Neuronal stem cell (in vitro differentiated cells): ENCODE measurements at places on chromosomes 6 and 20.

GRCh38 chr6:73699676-73700459 is 3.9 kb downstream of the CD109 start:
- H3K4me1 ChIP-seq, result no peaks in the 10 kb centered on the region
- no peak for DNase-seq
- no peak overlapping the region for H3K4me3 ChIP-seq
- no peak overlapping the region for H3K27ac ChIP-seq
- H3K27me3 ChIP-seq, result peaks cover 6% of the 10 kb centered on the region
- H3K36me3 ChIP-seq, result no peaks in the 10 kb centered on the region

- no peaks in the 10 kb centered on the region for H3K36me3 ChIP-seq
- H3K27ac ChIP-seq, result no peak overlapping the region
- DNase-seq, result no peak
- H3K4me3 ChIP-seq, result no peak overlapping the region
Observed at GRCh38 chr6:19864285-19864684, 27.1 kb downstream of the ID4 start.

DNA sequence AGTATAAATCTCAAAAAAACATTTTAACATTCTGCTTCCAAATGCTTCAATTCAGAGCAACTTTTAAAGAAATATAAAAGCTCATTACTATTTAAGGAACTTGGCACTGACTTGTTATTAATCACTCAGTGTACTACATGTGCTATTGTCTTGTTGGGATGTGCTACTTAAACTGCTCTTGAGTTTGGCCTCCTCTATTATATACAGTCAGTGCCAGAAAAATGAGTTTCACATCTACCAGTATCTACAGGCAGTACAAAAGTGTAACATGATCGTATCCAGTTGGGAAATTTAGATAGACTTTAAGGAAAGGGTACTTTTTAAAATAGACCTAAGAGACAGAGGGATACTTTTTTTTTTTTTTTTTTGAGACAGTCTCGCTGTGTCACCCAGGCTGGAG is 627.3 kb upstream of the SLC35B3 start:
- DNase-seq, result no peak
- no peaks in the 10 kb centered on the region for H3K4me1 ChIP-seq
- H3K27ac ChIP-seq, result no peak overlapping the region
- no peaks in the 10 kb centered on the region for H3K27me3 ChIP-seq
- H3K4me3 ChIP-seq, result no peak overlapping the region

DNA sequence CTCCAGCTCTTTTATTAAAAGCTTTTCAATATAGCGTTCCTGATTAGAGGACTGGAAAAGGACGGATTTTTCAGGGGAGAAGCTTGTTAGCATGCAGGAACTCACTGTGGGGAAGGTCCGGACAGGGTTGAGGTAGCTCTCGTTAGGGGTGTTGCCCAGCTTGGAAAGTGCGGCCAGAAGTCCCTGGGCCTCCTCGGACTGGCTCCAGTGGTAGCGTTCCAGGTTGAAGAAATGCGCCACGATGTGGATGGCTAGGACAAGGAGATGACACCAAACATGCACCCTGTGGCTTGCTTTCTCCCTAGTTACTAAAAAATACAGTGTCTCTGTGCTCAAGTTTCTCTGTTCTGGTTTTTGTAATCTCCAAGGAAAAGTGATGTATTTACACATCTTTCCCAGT is 12.5 kb downstream of the NOX3 start:
- no peak overlapping the region for H3K27ac ChIP-seq
- no peaks in the 10 kb centered on the region for H3K27me3 ChIP-seq

GRCh38 chr20:45897692-45898091 is 6.6 kb downstream of the CTSA start:
- no peak overlapping the region for H3K4me3 ChIP-seq
- no peaks in the 10 kb centered on the region for H3K4me1 ChIP-seq
- H3K36me3 ChIP-seq, result peaks cover 27% of the 10 kb centered on the region
- DNase-seq, result no peak

DNA sequence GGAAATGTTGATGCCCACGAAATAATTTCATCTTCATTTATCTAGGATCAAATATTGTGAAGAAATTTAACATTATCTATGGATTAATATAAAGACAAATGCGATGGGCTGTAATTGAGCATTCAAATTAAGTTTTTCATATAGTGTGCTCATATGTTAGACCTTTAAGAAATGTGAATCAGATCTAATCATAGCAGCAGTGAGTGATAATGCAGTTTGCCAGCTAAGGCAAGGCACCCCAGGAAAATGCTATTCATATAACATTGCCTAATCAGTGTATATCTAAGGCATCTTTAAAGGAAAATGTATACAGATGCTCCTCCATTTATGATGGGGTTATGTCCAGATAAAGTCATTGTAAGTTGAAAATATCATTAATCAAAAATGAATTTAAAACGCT is 135.2 kb downstream of the KCNQ5 start:
- no peaks in the 10 kb centered on the region for H3K27me3 ChIP-seq
- H3K4me3 ChIP-seq, result no peak overlapping the region
- no peak for DNase-seq
- H3K27ac ChIP-seq, result no peak overlapping the region
- no peaks in the 10 kb centered on the region for H3K4me1 ChIP-seq

- H3K27ac ChIP-seq, result no peak overlapping the region
- H3K27me3 ChIP-seq, result no peaks in the 10 kb centered on the region
- H3K36me3 ChIP-seq, result no peaks in the 10 kb centered on the region
- no peak overlapping the region for H3K4me3 ChIP-seq
Observed at GRCh38 chr6:25534942-25535631, 116.9 kb upstream of the SCGN start.

- H3K4me3 ChIP-seq, result no peak overlapping the region
- peaks cover 34% of the 10 kb centered on the region for H3K36me3 ChIP-seq
- no peak for DNase-seq
- H3K27ac ChIP-seq, result no peak overlapping the region
- peaks cover 14% of the 10 kb centered on the region for H3K4me1 ChIP-seq
- H3K27me3 ChIP-seq, result no peaks in the 10 kb centered on the region
Observed at GRCh38 chr6:34587851-34588250, 31.7 kb upstream of the SPDEF start.

DNA sequence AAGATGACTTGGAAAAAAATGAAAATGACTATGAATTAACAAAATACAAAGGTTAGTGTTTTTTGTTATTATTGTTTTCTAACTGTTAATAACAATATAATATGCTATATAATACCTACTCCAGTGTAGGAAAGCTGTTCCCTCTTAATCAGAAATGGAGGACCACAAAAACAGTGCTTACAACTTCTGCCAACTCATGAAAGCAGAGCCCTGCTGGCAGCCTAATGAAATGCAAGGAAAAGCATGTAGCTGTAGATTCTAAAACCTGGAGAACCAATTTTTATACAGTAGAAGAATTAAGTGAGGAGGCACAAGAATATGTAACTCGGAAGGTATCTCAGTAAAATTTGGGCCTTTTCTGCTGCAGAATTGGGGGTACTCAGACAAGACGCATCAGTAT is 29.4 kb downstream of the PHIP start:
- H3K27me3 ChIP-seq, result no peaks in the 10 kb centered on the region
- no peak for DNase-seq
- no peaks in the 10 kb centered on the region for H3K4me1 ChIP-seq
- no peak overlapping the region for H3K4me3 ChIP-seq

DNA sequence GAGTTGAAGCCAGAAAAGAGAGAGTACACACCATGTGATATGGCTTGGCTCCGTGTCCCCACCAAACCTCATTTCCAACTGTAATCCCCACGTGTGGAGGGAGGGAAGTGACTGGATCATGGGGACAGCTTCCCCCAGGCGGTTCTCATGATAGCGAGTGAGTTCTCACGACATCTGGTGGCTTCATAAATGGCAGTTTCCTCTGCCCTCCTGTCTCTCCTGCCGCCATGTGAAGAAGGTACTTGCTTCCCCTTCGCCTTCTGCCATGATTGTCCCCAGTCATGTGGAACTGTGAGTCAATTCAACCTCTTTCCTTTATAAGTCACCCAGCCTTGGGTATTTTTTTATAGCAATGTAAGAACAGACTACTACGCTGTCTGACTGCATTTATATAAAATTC is 40.3 kb downstream of the TAF4 start:
- H3K27ac ChIP-seq, result no peak overlapping the region
- no peak for DNase-seq
- H3K4me3 ChIP-seq, result no peak overlapping the region
- no peaks in the 10 kb centered on the region for H3K36me3 ChIP-seq
- peaks cover 50% of the 10 kb centered on the region for H3K4me1 ChIP-seq

DNA sequence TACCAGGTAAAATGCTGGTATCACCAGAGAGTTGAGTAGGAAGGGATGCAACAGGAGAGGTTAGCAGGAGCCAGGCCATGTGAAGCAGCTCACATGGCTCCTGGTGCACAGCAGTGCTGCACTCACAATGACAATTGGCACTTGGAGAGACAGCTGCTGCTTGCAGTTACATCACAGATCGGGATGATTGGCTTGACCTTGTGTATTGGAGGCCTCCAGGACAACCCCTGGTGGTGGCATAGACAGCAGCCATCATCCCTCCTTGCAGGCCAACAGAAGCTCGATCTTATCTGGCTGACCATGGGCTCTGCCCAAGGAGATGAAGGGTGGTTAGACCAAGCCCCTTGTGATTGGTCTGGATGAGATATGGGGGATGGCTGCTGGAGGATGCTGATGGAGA is 73.0 kb downstream of the EYA2 start:
- H3K27ac ChIP-seq, result no peak overlapping the region
- H3K4me1 ChIP-seq, result no peaks in the 10 kb centered on the region
- DNase-seq, result no peak
- no peaks in the 10 kb centered on the region for H3K36me3 ChIP-seq
- H3K27me3 ChIP-seq, result no peaks in the 10 kb centered on the region

DNA sequence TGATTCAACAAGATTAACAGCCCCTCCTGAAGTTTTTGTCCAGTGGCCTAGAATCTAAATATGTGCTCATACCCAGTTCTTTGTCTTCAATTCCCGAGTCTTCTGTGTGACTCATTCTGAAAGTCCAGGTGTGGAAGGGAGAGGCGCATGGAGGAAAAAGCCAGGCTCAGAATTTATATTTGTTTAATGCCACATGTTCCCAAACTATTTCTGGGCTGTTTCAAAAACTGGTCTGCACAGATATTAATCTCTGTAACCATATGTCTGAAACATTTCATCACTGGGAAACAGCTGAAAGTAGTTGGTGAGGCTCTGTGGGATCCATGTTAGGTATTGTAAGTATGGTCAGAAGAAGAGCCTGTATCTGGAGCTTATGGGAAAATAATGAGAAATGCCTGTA is 266.0 kb downstream of the PAX1 start:
- no peak overlapping the region for H3K27ac ChIP-seq
- H3K4me1 ChIP-seq, result no peaks in the 10 kb centered on the region
- DNase-seq, result no peak
- H3K36me3 ChIP-seq, result no peaks in the 10 kb centered on the region

DNA sequence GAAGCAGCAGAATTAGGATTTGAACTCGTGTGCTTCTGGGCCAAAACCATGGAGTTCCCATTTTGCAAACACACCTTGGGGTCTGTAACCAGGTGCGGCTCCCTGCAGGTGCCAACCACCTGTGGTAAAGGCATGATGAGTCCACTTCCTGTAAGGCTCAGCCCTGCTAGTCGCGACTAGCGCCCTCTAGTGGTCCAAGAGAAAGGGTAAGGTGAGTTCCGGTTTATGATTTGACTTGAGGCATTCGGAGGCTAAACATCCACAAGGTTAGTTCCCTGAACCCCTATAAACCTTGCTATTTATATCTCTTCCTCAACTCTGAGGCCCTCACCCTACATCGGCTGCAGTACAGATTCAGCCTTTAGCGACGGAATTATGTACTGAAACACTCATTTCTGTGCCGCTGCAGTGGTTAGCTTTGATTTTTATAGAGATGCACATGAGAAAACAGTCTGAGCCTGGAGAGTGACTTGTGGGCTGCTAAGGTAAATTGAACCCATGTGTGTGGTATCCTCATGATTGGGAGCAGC is 173.4 kb downstream of the PLCB1 start:
- peaks cover 22% of the 10 kb centered on the region for H3K4me1 ChIP-seq
- no peak overlapping the region for H3K27ac ChIP-seq

- no peak for DNase-seq
- H3K27ac ChIP-seq, result no peak overlapping the region
- H3K4me1 ChIP-seq, result peaks cover 16% of the 10 kb centered on the region
- H3K36me3 ChIP-seq, result no peaks in the 10 kb centered on the region
- H3K4me3 ChIP-seq, result no peak overlapping the region
Observed at GRCh38 chr6:52546678-52547077, 30.2 kb downstream of the TRAM2 start.

GRCh38 chr6:12544821-12545565 is 171.6 kb upstream of the PHACTR1 start:
- DNase-seq, result no peak
- H3K27me3 ChIP-seq, result no peaks in the 10 kb centered on the region
- no peak overlapping the region for H3K27ac ChIP-seq
- no peaks in the 10 kb centered on the region for H3K4me1 ChIP-seq
- no peaks in the 10 kb centered on the region for H3K36me3 ChIP-seq

DNA sequence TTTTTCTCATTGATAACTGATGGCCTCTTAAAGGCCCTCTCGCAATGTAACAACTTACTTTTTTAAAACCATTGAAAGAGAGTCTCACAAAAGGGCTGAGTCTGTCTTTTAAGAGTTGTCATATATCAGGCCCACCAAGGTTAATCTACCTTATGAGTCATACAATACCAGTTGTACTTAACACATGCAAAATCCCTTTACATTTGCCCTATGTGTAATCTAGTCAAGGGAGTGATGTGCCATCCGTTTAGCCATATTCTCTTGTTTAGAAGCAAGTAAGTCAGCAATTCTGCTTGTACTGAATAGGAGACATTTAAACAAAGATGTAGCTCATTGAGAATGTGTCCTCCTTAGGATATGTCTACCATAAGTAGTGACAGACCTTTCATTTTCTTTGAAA is 143.7 kb downstream of the TENT5A start:
- H3K27ac ChIP-seq, result no peak overlapping the region
- no peaks in the 10 kb centered on the region for H3K4me1 ChIP-seq
- H3K27me3 ChIP-seq, result no peaks in the 10 kb centered on the region
- DNase-seq, result no peak

GRCh38 chr20:21087862-21088540 is 18.2 kb downstream of the LINC00237 start:
- H3K27ac ChIP-seq, result no peak overlapping the region
- no peak overlapping the region for H3K4me3 ChIP-seq
- H3K27me3 ChIP-seq, result peaks cover 2% of the 10 kb centered on the region

- DNase-seq, result no peak
- no peak overlapping the region for H3K4me3 ChIP-seq
- peaks cover 32% of the 10 kb centered on the region for H3K36me3 ChIP-seq
- H3K27ac ChIP-seq, result no peak overlapping the region
- H3K4me1 ChIP-seq, result peaks cover 3% of the 10 kb centered on the region
- H3K27me3 ChIP-seq, result no peaks in the 10 kb centered on the region
Observed at GRCh38 chr6:24836109-24836508, 37.4 kb upstream of the ARMH2 start.

DNA sequence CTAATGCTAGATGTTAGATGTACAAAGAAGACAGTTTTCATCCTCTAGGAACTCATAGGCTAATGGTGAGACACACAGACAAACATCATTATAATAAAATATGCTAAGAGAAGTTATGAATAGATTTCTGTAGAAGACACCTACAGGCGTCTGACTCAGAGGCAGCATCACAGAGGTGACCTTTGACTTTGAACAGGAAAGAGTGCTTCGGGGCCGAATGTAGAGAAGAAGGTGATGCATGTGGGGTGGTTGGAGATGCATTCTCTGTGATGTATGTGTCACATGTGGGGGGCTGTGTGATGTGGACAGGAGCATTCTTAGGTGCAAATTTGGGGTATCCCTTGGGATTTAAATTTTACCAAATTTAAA is 6.8 kb downstream of the GUCA1A start:
- DNase-seq, result no peak
- no peaks in the 10 kb centered on the region for H3K36me3 ChIP-seq
- peaks cover 5% of the 10 kb centered on the region for H3K4me1 ChIP-seq
- no peaks in the 10 kb centered on the region for H3K27me3 ChIP-seq
- H3K27ac ChIP-seq, result no peak overlapping the region
